Activated effector memory CD4-positive, alpha-beta T cell treated with anti-CD3 and anti-CD28 coated beads, Interleukin-2, amount 50 U/mL, for 16 hours (primary cell): ENCODE measurements at places on chromosomes 6 and 20.

DNA sequence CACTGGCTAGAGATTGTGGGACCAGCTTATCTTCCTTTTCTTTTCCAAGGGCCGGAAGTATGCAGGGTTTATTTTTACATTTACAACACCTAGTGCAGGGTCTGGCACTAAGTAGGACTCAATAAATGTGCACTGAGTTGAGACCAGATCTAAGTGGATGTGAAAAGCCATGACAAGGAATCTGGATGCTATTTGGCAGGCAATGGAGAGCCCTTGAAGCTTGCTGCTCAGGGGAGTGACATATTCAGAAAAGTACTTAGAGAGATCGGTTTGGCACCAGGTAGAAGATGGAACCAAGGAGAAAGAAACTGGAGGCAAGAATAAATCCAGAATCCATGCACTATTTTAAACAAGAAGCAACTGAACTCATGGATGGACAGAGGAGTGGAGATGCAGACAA lies 815.8 kb downstream of the MAFB start:
- DNase-seq = no peak

GRCh38 chr6:22017766-22018165 lies 279.1 kb downstream of the PRL start:
- DNase-seq = no peak

GRCh38 chr6:34138914-34139510 lies 6.9 kb downstream of the GRM4 start:
- no peak for DNase-seq

DNA sequence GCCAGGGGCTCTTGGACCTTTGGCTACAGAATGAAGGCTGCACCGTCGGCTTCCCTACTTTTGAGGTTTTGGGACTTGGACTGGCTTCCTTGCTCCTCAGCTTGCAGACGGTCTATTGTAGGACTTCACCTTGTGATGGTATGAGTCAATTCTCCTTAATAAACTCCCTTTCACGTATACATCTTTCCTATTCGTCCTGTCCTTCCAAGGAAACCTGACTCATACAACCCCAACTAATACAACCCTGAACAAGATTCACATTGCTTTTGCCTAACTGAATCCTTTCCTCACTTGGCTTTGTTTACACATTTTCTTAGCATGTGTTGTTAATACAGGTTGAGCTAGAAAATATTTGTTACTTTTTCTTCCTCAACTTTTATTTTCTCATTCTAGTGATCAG lies 21.9 kb downstream of the TBXT start:
- DNase-seq = no peak

- peak; percentile 78 for DNase-seq
Measured at GRCh38 chr6:136317021-136317694, 27.5 kb upstream of the BCLAF1 start.

- DNase-seq = peak; percentile 89
Measured at GRCh38 chr20:49186535-49187329, 1.4 kb downstream of the STAU1 start.

DNA sequence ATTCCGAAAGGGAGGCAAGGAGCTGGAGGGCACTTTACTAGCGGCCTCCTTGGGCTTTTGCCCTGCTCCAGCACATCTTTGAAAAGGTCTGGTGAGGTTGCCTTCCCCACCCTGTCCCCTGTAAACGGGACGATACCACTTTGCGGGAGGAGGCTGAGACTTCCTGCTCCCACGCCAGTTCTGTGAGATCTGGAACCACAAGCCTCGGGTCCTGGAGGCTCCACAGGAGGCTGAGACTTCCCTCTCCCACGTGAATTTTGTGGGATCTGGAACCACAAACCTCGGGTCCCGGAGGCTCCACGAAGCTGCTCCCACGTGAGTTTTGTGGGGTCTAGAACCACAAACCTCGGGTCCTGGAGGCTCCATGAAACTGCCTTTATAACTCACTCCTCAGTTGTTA lies 209.3 kb downstream of the DLL1 start:
- peak; percentile 30 for DNase-seq

DNA sequence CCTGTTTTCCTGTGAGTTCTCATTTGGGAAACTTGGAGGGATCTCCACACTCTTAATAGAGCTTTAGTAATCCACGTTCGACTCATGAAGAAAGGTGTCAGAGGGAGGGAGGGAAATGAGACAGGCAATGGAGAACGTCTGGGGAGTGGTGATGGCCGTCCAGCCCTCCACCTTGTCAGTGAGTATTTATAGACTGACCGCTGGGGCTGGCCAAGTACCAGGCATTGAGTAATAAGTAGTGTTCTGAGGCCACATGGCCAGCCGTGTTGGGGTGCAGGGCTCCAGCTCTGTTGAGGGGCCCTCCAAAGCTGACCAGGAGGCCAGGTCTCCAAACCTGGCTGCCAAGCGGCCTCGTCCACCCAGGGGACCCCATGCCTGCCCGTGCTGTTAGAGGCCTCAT lies 11.3 kb upstream of the DSN1 start:
- DNase-seq = no peak

DNA sequence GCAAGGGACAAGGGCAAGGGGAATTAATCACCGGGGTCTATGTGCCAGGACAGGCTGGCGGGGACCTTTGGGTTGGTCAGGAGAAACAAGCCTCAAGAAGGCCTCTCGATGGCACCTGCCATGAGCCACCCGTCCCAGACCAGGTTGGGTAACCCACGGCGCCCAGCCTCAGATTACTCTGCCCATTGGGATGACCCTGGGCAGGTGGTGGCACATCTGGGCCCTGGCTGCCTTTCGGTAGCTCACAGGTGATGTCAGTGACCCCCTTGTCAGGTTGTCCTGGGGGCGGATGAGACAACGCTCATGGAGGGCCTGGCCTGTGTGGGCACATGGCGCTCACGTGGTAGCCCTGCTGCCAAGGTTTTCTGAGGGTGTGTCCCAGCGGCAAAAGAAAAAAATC lies 152.2 kb downstream of the SYCP2 start:
- no peak for DNase-seq

DNA sequence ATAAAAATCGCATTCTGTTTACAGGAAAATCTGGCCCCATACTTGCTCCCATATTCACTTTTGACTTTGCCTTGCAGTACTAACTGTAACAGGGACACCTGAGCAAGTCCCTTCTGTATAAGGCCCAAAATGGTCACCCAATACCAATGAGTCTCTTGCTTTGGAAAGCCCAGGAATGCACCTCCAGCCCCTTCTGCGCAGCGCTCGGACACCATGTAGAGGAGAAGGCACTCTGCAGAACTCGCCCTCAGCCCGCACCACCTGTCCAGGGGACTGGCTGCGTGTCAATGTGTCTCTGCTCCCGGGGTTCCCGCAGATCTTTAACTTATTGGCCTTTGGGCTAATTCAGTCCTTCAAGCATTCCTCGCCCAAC lies 746 bp upstream of the PRND start:
- no peak for DNase-seq

DNA sequence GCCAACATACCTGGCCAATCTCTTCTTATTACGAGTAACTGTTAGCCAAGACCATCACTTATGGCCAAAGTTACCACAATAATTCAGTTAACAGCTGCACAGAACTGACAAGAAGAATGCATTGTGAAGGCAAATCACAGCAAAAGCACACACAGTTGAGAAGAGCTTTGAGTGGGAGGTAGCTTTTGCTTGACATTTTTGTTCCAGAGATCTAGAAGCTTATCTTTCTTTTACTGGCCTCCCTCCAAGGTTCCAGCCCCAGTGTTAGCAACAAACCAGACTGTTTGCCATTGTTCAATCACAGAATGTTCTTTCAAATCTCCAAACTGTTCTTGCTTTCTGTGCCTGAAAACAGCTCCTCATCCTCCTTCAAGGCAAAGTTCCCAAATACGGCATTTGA lies 35.9 kb upstream of the IRAK1BP1 start:
- DNase-seq = no peak

DNA sequence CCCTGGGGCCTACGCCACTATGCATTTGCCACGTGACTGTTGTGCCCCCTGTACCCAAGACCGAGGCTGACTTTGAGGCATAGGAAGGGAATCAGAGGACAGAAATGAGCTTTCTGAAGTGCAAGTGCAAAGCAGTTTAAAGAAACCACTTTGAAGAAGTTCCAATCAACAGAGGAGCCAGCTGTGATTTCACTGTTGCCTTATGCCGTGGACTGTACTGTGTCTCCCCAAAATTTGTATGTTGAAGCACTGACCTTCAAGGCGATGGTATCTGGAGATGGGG lies 111.1 kb downstream of the JPH2 start:
- DNase-seq = no peak

- DNase-seq = no peak
Measured at GRCh38 chr6:31651602-31652191, 764 bp downstream of the BAG6 start.

DNA sequence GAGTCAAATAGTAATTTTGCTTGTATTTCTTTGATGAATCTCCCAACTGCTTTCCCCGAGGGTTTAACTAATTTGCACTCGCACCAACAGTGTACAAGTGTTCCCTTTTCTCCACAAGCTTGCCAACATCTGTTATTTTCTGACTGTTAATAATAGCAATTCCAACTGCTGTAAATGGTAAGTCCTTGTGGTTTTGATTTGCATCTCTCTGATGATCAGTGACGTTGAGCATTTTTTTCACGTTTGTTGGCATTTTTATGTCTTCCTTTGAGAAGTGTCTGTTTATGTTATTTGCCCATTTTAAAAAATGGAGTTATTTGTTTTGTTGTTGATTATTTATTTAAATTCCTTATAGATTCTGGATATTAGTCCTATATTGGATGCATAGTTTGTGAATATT lies 399.8 kb upstream of the MAN1A1 start:
- no peak for DNase-seq

DNA sequence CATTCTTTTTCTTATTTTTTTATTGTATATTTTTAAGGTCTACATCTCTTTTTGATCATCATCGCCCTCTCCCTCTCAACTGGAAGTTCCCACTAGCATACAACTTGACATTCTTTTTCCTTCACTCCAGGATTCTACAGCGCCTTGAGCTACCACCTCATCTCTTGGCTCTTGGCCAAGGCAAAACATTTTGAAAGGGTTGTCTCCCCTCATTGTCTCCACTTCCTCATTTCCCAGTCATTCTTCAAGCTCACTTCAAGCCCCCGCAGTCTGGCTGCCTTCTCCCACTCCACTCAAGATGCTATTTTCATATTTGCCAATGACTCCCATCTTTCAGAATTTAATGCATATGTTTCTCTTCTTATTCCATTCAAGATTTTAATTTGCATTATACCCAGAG lies 63.0 kb downstream of the OPN5 start:
- no peak for DNase-seq

- DNase-seq = no peak
Measured at GRCh38 chr6:73969971-73970970, 274.3 kb downstream of the CD109 start.

DNA sequence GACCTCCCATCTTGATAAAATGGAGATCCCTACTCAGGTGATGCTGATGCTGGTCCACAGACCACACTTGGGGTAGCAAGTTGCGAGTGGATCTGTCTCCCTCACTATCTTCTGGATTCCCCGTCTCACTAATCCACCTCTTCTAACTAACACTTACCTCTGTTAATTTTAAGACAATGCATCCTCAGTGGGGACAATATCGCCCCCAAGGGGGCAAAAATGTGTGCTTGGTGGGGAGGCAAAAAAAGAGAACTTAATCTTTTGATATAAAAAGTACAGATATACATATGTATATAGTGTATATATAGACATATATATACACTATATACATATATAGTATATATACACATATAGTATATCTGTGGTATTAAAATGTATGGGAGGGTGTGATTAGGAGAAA lies 4.3 kb downstream of the LRFN2 start:
- no peak for DNase-seq

GRCh38 chr6:125789167-125789566 lies 1.6 kb upstream of the NCOA7 start:
- no peak for DNase-seq

DNA sequence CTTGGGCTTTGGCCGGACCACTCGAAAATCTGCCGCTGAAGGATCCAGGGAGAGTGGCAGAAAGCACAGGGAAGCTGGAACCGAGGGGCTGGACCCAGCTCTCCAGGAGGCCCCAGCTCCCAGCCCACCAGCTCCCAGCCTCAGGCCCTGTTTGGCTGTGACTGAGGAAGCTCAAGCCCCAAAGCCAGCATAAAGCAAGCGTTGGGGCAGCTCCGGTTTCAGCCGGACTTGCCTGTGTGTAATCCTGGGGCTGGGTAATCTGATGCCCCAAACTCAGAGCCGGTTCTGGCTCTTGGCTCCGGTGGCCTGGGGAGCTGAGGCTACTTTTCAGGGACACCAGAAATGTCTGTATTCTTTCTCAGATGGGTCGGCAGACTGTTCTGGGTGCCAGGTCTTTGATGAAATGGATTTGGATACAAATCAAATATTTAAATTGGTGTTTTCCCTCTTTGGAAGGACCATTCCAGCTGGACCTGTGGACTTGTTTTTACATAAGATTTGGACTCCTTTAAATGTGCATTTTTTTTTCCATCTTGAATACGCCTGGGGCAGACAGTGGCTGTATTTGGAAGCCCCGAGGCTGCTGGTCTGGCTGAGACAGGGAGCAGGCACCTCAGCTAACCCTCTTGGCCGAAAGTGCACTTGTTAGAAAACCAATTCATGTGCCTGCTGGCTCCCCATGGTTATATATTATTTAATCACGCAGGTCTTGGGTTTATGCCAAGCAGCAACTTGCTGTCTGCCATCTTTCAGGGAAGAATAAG lies 29.7 kb downstream of the RPP40 start:
- DNase-seq = no peak

DNA sequence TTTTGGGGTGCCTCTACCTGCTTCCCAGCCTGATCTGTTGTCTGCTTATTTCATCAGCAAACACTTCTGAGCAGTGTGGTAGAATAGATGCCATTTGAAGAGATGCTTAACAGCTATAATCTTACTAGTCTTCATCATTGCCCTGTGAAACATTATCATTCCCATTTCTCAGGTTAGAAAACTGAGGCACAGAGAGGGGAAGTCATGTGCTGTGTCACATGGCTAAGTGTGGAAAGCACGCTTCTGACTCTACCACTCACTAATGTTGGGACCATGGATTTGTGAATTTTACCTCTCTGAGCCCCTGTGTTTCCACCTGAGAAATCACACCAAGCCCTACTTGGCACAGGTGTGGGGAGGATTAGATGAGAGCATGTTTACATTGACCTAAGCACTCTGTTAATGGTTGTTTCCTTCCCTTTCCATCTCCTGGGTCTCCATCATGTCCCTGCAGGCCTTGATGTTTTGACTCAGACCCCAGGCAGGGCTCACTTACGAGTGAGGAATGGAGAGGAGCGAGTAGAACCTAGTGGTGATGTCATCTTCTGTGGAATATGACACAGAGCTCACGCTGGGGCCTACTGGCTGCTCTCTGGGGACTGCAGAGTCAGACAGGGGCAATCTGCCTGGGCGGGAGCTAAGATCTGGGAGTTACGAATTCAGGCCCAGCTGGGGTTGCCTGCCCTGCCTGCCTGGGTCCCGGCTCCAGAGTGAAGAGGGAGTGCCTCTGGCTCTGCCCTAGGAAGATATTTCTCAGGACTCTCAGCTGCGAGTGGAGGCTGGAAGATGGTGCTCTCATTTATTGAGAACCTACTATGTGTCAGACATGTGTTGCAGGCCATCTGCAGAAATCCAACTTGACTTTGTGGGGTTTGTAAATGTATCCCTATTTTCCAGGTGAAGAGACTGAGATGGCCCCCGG lies 64.3 kb downstream of the CDH22 start:
- no peak for DNase-seq

DNA sequence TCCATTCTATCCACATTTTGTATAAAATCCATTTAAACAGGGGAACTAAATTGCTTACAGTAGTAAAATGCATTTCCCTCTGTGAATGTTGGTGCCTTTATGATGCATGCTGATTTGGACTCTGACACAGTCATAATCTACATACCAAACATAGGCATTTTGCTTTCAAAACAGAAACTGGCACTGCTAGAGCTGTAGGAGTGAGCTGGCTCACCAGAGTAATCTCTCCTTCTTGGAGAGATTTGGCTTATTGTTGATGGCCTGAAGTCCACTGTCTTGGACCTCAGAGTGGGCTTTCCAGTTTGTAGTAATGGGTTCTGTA lies 363.2 kb upstream of the FLRT3 start:
- no peak for DNase-seq
